ENCODE measurements at places on chromosomes 7 and 10.

- DNase-seq, result no peak
Observed at GRCh38 chr7:141158561-141158960, 84.7 kb downstream of the TMEM178B start.

DNA sequence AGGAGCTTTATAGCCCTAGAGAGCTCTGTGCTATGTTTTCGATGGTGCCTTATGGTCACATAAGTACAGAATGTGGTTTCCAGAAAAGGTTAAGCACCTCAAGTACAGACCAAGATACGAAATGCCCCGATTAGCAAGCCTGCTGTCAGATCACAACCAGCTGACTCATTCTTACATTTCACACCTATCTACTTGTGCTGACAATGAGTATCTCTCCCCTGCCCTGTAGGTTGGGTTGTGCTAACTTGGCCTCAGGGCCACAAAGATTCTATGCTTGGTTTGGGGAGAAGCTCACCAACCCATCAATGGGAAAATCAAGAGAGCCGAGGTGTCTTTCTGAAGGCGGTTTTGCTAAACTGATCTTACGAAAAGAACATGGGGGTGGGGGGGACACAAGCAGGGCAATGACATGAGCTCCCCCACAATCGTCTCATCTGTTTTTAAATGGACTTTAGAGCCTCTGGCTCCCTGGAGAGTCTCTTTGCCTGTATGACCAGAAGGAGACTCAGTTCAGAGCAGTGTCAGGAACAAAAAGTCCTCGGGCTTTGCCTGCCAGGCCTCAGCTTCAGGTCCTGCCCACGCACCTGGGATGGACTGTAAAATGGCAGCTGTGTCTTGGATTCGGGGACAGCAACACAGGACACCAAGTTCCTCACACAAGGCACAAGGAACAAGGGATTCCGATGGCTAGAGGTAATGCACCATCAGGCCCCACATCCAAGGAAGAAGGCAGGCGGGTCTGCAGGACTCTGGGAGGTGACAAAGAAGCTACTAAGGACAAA, 55.1 kb downstream of the FAM53B start:
- no peak for DNase-seq

GRCh38 chr7:486216-486743, 33.4 kb downstream of the PDGFA start:
- no peak for DNase-seq

GRCh38 chr7:108253275-108254044, 123.3 kb upstream of the LAMB4 start:
- DNase-seq, result no peak

GRCh38 chr7:42194238-42194637, 42.8 kb downstream of the GLI3 start:
- no peak for DNase-seq

- DNase-seq, result no peak
Observed at GRCh38 chr10:61548364-61548763, 95.2 kb upstream of the TMEM26 start.

GRCh38 chr10:70456164-70456563, 14.7 kb upstream of the NODAL start:
- no peak for DNase-seq

DNA sequence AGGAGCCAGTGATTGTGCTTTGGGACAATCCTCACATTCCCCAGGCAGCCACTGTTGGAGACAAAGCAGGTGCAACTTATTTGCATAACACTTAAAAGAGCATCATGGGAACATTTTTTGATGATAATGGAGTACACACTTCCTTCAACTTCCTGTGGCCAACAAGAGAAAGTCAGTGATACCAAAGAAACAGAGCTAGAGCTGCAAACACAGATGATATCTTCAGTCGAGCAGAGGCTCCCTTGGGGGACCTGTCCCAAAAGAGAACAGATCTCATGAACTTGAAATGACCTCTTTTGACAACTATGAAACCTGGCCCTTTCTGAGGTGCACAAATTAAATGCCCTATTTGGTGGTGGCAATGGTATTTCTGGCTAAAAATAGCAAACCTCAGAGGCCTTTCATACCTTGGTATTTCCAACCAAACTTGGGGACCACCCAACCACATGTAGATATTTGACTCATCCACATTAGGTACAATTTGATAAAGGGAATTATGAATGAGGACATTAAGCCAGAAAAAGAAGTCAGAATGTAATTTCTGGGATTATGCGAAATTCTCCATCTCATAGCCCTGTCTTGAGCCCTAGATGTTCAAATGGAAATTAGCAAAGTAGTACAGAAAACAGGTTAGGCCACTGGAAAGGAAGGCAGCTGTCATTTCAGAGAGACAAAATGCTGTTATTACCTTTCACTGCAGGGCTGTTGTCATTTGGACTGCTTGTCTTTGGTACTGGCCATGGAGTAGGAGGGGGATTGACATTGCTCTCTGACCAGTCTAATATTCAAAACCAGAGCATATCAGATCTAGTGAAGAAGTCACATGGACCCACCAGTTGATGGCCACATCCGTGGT, 146.2 kb downstream of the ICA1 start:
- no peak for DNase-seq

GRCh38 chr10:101230183-101230917, 1.1 kb upstream of the LBX1 start:
- DNase-seq, result no peak

GRCh38 chr10:76206797-76207352, 775.5 kb downstream of the LRMDA start:
- no peak for DNase-seq

- no peak for DNase-seq
Observed at GRCh38 chr10:37728830-37729229, 128.6 kb downstream of the ZNF248 start.

DNA sequence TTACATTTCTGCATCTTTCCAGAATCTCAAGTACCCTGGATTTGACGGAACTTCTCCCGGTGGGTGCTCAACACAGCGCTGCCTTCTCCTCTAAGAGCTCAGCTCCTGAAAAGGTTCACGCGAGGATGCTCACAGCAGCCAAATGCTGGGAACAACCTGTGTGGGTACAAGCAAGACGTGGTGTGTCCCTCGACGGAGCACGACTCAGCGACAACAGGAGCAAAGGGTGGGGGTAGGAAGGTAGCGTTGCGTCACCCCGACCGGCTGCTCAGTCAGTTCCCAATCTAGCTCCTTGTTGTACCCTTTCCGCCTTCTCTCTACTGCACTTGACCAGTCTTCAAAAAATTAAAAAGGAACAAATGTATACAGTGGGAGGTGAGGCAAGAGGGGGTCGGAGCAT, 117.3 kb downstream of the PTPRN2 start:
- DNase-seq, result no peak

DNA sequence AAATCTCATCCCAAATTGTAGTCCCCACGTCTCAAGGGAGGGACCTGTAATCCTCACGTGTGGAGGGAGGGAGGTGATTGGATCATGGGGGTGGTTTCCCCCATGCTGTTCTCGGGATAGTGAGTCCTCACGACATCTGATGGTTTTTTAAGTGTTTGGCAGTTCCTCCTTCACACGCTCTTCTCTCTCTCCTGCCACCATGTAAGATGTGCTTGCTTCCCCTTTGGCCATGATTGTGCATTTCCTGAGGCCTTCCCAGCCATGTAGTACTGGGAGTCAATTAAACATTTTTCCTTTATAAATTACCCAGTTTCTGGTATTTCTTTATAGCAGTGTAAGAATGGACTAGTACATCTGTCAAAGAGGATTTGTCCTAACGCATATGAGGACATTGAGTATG, 59.5 kb downstream of the RGS10 start:
- no peak for DNase-seq

- DNase-seq, result no peak
Observed at GRCh38 chr7:151595702-151596350, 76.1 kb upstream of the RHEB start.

DNA sequence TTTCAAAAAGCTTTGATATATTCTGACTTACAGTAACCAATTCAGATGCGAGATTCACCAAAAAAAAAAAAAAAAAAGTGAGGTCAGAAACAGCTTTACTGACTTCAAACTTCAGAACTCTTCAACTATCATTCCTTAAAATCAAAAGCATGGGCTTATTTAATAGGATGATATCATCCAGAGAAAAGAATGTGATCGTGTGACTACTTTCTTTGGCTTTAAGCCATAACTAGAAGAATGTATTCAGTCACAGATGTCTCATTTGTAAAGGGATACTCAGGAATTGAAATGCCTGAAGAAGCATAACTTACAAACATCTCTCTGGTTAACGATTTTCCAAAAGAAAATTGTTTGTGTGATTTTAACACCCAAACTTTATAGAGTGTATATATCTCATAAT, 11.5 kb downstream of the TPK1 start:
- no peak for DNase-seq

GRCh38 chr10:4013651-4014121, 228.7 kb upstream of the KLF6 start:
- DNase-seq, result no peak

- no peak for DNase-seq
Observed at GRCh38 chr10:112801748-112802147, 148.3 kb upstream of the TCF7L2 start.

- DNase-seq, result no peak
Observed at GRCh38 chr7:32458025-32458424, 32.2 kb downstream of the LSM5 start.

GRCh38 chr7:45657890-45658715, 83.9 kb downstream of the ADCY1 start:
- no peak for DNase-seq

- DNase-seq, result no peak
Observed at GRCh38 chr10:8985651-8986050, 931.2 kb downstream of the GATA3 start.

GRCh38 chr7:50785346-50785745, 2.6 kb upstream of the GRB10 start:
- DNase-seq, result no peak

GRCh38 chr7:67448271-67448670, 451.6 kb downstream of the TYW1 start:
- no peak for DNase-seq

- no peak for DNase-seq
Observed at GRCh38 chr10:119996944-119997343, 104.4 kb downstream of the SEC23IP start.

GRCh38 chr10:488081-488932, 201.2 kb downstream of the DIP2C start:
- no peak for DNase-seq

All from NCI-H446 treated with DMSO at 0.1 percent for 48 hours (cell line).